ENCODE measurements at places on chromosomes 11 and 22.

GRCh38 chr22:20973634-20974286, 6.7 kb downstream of the AIFM3 start:
- no peak overlapping the region for H3K27ac ChIP-seq
- no peaks in the 10 kb centered on the region for H3K36me3 ChIP-seq
- H3K4me3 ChIP-seq, result no peak overlapping the region
- H3K4me1 ChIP-seq, result peaks cover 1% of the 10 kb centered on the region

GRCh38 chr11:78030429-78031325, 7.6 kb upstream of the KCTD14 start:
- no peaks in the 10 kb centered on the region for H3K36me3 ChIP-seq
- no peak for DNase-seq
- H3K27ac ChIP-seq, result no peak overlapping the region
- H3K4me3 ChIP-seq, result no peak overlapping the region
- H3K4me1 ChIP-seq, result no peaks in the 10 kb centered on the region

DNA sequence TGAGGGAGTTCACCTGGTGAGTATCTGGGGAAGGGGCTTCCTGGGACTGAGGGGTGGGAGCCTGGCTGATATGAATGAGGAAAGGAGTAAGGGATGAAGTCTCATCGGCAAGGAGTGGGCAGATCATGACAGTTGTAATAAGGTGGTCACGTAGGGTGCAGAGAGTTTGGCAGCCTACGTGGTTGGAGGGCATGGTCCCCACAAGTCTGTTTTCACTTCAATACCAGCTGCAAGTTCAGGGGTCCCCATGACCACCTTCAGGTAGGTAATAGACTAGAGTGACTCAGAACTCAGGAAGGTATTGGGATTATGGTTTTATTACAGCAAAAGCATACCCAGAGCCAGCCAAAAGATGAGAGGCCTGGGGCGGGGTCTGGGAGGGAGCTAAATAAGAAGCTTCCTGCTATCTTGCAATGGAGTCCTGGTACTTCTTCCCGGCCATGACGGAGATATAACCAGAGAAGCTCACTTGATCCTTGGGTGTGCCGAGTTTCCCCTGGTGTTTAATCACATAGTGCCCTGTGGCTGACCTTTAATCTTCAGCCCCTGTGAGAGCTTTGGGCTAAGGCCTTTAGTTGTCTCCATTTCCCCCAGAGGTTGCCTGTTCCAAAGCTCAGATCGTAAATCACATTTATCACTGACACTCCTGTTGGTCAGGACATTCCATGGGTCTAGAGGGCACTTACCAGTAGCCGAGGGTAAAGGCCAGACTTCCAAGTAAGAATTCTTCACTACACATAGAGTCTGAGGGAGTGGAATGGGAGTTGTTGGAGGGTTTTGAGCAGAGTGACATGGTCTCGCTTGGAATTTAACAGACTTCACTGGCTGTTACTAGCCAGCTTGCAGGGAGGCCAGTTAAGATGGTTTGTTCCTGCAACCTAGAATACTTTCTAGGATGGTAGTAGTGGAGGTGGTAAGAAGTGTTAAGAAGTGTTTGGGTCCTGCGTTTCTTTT, 9.1 kb downstream of the SLC3A2 start:
- H3K4me1 ChIP-seq, result peaks cover 9% of the 10 kb centered on the region
- H3K36me3 ChIP-seq, result peaks cover 43% of the 10 kb centered on the region
- H3K27me3 ChIP-seq, result no peaks in the 10 kb centered on the region
- no peak for DNase-seq
- H3K4me3 ChIP-seq, result no peak overlapping the region

DNA sequence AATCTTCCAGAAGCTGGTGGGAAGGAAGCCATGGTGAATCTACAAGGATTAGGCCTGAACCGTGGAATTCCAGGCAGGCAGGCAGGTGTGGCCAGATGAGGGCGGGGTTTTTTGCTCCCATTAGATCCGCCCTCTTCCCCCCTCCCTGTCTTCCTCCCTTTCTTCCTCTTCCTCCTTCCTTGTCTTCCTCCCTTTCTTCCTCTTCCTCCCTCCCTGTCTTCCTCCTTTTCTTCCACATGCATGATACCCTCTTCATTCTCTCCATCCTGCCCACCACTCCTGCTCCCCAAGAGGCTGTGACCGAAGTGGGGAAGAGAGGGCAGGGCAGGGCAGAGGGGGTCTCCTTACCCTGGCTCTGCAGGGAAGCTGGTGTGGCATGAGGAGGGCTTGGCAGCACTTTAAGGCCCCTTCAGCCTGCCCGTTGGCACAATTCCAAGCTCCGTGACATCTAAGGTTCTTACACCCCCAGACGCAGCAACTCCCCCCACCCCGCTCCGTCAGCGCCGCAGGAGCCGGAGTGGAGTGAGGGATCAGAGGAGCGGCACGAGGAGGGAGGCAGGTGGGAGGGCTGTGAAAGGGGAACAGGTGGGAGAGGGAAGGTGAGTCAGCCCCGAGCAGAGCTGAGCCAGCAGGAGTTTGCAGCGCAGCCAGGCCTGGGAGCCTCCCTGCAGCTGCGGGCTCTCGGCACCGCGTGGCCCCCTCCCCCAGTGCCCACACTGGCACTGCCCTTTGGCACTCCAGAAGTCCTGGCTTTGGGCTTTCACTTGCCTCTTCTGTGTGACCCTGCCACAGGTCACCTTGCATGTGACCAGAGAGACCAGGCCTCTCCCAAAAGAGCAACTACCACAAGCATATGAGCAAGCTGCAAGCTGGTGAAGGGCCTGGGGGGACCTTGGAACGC, 32.1 kb downstream of the KCNJ4 start:
- H3K4me1 ChIP-seq, result no peaks in the 10 kb centered on the region
- H3K4me3 ChIP-seq, result no peak overlapping the region
- DNase-seq, result no peak

DNA sequence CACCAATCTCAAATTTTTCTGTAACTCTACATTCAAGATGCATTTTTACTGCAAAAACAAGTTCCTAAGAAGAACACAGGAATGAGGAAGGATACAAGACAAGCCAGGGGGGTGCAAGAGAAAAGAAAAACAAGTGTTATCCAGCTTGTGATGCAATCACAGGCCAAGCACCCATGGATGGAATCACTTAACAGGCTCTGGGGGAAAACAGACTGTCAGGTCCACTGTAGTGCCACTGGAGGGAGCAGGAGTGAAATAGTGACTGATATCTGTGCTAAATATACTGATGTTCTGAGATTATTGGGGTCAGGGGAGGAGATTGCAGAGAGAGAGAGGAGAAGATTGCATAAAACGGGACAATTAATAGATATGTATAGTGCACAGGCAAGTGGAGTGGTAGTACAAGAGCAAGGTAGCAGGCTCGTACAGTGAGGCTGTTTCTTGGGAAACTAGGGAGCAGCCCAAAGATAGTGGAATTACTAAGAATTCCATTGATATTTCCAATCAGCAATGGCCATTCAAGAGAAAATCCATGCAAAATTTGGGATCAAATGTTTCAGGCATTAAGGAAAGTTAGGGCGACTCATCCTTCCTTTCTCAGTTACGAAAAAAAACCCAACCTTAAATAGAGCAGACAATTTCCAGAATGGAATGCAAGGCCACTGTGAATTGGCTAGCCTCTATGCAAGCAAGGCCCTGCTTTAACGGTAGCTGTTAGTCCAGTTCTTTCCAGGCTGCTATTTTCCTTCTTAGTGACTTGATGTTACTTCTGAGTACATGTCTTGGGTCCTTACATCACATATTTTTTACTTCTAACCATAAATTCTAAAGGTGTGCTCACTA, 52.2 kb upstream of the CEP126 start:
- no peaks in the 10 kb centered on the region for H3K36me3 ChIP-seq
- no peak overlapping the region for H3K27ac ChIP-seq
- no peak overlapping the region for H3K4me3 ChIP-seq

DNA sequence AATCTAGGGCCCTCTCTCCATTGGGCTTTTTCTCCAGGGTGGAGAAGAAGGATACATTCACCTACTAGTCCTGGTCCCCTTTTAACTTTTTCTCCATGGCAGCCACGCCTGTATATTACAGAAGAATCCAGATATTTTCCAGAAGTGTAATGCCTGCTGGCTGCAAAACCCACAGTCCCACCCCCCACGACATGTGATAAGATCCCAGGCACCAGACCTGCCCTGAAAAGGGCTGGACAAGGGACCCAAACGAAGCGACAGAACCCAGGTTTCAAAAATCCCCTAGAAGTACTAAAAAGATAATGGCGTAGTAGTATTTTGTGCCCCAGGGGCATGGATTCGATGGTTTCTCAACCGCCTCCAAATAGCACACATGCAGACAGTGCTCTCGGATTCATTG, 2.8 kb downstream of the WT1 start:
- H3K36me3 ChIP-seq, result peaks cover 2% of the 10 kb centered on the region
- H3K4me1 ChIP-seq, result peaks cover 5% of the 10 kb centered on the region
- no peak overlapping the region for H3K4me3 ChIP-seq
- no peak overlapping the region for H3K27ac ChIP-seq
- peaks cover 94% of the 10 kb centered on the region for H3K27me3 ChIP-seq
- no peak for DNase-seq

DNA sequence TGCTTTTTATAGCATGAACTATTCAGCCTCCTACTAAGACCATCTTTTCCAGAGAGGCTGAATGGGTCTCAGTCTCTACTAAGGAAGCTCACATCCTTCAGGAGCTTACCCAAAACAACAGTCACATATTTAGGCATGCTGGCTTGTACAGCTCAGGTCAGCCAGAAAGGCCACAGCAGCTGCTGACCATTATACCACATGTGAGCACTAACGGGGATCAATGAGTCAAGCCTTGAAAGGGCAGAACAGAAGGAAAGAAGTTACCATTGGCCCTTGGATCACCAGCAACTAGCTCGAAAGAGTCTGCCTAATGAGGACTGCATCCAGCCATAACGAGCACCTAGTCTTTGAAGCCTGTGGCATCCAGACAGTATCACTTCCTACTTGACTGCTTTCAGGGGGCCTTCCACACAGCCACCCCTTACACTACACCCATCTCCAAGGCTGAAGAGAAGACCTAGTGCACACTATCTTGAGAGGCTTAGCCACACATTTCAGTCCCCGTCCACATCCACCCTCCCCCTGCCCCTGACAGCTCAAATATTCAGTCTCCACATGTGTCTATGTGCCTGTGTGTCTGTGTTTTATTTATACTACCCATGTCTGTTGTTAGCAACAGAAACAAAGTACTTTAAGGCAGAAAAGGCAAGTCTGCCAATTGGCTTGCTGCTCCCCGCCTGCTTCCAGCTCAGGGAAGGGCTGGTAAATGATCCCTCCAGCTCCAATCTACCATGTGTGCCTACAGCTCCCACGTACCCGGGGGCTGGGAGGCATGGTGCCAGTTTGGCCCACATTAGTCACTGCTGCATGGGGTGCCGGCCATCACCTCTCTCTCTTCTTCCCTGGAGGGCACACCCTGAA, 95.5 kb downstream of the RPL27A start:
- H3K36me3 ChIP-seq, result no peaks in the 10 kb centered on the region
- H3K27ac ChIP-seq, result no peak overlapping the region
- H3K4me3 ChIP-seq, result no peak overlapping the region
- no peaks in the 10 kb centered on the region for H3K4me1 ChIP-seq
- DNase-seq, result no peak
- H3K27me3 ChIP-seq, result peaks cover 50% of the 10 kb centered on the region

GRCh38 chr11:134517621-134518293, 105.7 kb upstream of the B3GAT1 start:
- no peaks in the 10 kb centered on the region for H3K36me3 ChIP-seq
- DNase-seq, result no peak
- no peak overlapping the region for H3K27ac ChIP-seq
- H3K4me1 ChIP-seq, result no peaks in the 10 kb centered on the region
- H3K4me3 ChIP-seq, result no peak overlapping the region

DNA sequence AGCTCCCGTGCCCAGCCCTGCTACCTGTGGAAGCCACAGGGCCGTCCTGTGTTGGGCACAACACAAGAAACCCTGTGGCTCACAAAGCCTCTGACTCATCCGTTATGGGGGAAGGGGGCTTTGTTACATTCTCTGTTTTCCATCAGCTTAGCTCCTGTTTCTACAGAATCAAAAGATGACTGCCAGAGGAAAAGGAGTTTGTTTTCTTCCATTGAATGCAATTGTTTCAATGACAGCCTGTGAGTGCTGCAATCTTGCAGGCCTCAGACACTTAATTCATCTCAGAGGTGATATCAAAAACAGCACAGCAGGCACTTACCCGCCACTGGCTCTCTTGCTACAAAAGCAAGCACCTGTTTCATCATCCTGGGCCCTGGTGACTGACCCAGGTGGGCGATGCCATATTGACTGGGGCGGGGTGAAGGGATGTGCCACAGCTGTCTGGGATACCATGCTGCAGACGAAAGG, 194.3 kb downstream of the OPCML start:
- DNase-seq, result no peak
- no peaks in the 10 kb centered on the region for H3K4me1 ChIP-seq
- H3K36me3 ChIP-seq, result no peaks in the 10 kb centered on the region
- no peak overlapping the region for H3K27ac ChIP-seq
- no peaks in the 10 kb centered on the region for H3K27me3 ChIP-seq
- no peak overlapping the region for H3K4me3 ChIP-seq

DNA sequence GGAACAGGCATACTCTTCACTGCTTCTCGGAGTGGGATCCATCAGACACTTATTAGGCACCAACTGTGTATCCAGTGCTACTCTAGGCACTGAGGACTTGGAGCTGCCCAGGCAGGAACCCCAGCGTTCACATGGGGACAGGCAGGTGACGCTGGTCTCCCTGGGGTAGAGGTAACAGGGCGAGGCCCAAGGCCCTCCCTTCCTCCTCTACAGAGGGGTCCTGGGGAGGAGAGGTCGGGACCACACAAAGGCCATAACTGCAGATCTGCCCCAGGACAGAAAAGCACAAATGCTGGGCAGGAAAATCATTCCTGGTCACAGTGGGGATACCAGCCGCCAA, 262.2 kb downstream of the BRD1 start:
- H3K36me3 ChIP-seq, result no peaks in the 10 kb centered on the region
- peaks cover 5% of the 10 kb centered on the region for H3K4me1 ChIP-seq
- no peak overlapping the region for H3K27ac ChIP-seq
- no peak overlapping the region for H3K4me3 ChIP-seq
- H3K27me3 ChIP-seq, result no peaks in the 10 kb centered on the region
- no peak for DNase-seq

GRCh38 chr11:104654181-104654813, 244.0 kb downstream of the CASP12 start:
- H3K27me3 ChIP-seq, result no peaks in the 10 kb centered on the region
- H3K4me3 ChIP-seq, result no peak overlapping the region
- no peak for DNase-seq
- peaks cover 17% of the 10 kb centered on the region for H3K4me1 ChIP-seq
- H3K27ac ChIP-seq, result peak overlapping the region; percentile 39
- peaks cover 3% of the 10 kb centered on the region for H3K36me3 ChIP-seq

DNA sequence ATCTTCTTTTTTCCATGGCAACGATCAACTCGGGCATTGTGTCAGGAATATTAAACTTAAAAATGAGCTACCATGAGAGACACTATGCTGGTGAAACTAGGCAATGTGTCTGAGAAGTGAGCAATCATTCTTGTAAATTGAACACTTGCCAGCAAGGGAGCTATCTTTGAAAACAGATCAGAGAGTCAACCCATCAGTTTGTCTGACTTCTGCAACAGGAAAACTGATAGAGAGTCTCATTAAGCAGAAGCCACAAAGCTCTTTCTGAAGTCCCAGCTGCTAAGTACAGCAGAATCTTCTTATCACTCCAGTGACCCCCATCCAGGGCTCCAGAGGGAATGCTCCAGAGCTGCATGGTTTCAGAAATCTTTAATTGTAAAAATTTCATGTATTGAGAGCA, 114.7 kb downstream of the MSANTD4 start:
- no peaks in the 10 kb centered on the region for H3K4me1 ChIP-seq
- H3K27ac ChIP-seq, result no peak overlapping the region
- H3K4me3 ChIP-seq, result no peak overlapping the region
- no peaks in the 10 kb centered on the region for H3K36me3 ChIP-seq
- no peak for DNase-seq

GRCh38 chr11:46275964-46276641, 1.4 kb upstream of the CREB3L1 start:
- H3K4me1 ChIP-seq, result peaks cover 5% of the 10 kb centered on the region
- no peak overlapping the region for H3K27ac ChIP-seq
- no peak overlapping the region for H3K4me3 ChIP-seq
- no peak for DNase-seq
